ENCODE measurements at places on chromosomes 5 and 9. TPM values are rescaled to one million over a fixed set of nuclear protein-coding genes. Genes with fewer than 3 reads are reported as not detected.
A peak's percentile ranks its signal among the peaks of the same experiment; 100 is the strongest.

DNA sequence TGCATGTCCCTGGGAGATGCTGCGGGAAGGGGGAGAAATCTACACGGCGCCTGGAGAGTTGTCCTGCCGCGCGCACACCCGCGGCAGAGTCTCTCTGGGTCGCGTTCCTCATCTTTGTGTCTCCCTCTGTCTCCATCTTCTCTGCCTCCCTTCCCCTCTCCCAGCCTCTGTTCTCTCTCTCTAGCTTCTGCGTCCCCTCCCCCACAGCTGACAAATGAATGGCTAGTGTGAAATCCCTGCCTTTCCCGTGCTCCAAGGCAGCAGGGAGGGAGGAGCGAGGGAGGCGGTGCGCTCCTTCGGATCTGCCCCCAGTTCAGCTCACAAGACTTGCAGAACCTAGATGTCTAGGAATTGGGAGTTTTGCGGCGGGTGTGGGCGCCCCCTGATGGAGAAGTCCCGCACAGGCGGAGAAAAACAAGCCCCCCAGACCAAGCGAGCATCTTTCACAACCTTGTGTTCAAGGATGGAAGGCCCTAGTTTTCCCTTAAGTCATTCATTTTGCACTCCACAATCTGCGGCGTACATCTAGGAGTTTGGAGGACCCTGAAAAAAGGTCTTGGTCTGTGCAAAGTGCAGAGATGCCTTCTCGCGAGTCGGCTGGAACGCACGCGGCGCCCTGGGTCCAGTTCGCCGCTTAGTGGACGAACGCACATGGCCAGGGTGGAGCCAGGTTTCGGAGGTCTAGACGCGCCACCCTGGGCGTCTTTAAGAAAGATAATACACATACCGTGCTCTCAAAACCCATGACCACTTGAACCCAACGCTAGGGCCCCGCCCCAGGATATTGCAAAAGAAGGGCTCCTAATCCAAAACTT, 2.0 kb downstream of the VCAN start:
- DNase-seq = peak; percentile 99

DNA sequence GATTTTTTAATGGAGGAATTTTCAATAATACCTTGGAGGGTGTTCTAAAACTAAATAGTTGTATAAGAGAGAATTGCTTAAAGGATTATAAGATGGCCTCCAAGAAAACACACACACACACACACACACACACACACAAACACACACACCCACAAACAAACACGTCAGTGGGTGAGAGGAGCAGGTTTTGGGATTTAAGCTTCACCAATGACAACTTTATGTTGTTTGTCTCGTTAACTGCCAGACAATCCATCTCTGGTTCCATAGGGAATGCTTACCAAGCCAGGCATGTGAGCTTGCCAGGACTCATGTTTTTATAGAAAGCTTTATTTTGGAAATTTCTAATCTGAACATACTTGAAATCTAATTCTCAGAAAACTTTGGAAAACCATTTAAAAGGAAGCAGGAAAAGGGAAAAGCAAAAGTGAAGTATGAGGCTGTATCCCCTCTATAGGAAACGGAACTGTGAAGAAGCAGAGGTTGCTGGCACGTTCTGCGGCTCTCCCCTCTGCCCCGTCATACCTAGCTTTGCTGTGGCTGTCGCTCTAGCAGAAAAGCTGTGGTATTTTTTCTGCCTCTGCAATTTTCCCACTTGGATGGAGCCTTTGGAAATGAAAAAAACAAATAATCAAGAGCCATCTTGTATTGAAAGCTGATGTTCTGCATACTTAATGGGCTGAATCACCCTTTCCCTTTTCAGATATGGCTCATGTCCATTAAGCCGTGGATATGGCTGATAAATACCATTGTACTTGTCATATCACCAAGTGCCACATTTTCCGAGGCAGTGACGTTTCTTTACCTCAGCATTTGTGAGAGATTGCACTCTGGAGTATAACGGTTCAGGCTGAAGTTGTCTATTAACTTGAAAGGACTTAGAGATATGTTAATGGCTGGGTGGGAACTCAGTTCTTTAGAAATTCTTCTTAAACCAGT, 112.7 kb downstream of the NTRK2 start:
- no peak for DNase-seq

DNA sequence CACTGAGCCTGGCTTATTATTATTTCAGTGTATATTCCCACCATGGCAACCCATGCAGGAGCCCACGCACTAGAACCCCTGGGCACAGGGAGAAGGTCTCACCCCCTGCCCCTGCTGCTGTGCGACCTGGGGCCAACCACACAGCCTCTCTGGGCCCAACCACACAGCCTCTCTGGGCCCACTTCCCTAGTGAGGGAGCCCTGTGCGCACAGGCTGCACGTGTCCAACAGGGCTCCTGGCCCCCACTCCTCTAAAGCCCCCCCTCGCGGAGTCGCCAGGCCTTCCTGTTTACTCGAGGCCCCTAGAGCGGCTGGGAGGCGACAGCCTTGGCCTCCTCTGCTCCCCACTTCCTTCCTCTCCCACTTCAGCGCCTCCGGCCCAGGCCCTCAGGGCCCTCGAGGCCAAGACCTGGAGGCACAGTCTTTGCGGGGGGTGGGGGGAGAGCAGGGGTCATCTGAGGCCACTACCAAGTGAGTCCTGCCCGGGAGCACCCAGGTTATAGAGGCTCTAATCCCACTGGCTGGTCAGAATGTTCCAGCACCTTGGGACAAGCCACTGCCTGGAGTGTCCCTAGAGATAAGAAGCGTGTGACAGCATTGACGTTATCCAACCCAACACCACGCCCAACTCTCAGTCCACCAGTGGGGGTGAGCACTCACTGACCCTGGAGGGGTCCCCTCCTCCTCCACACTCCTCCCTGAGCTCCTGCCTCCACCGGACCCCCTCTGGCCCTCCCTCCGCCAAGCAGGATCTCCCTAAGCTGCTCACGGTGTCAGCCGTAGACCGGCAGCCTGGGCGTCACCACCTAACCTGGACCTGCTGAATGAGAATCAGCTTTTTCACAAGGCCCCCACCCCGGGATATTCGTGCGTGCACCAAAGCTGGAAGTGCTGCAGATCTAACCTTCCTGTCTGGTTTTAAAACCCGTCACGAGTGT, 7.9 kb upstream of the ENG start:
- DNase-seq = no peak

- no peak for DNase-seq
Observed at GRCh38 chr9:105114964-105115728, 129.3 kb upstream of the SLC44A1 start.

- DNase-seq = no peak
Observed at GRCh38 chr5:99034336-99034735, 105.5 kb upstream of the CHD1 start.

GRCh38 chr9:112831969-112832368, 58.7 kb downstream of the SLC46A2 start:
- no peak for DNase-seq

DNA sequence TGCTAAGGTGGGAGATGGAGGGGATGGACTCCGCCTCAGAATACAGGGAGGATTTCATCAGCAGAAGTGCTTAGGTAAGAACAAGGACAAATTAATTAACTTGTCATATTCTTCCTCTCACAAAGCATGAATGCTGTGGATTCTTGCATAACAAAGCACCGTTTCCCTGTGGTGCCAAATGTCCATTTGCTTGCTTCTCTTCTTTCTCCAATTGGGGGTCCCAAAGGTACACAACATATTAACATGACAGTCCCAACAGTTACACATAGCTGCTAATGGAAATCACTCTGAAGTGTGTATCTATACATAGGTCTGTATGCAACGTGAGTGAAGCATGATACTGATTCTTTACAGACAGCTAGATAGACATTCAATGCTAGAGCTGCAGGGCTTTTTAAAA, 146.7 kb upstream of the EFNA5 start:
- no peak for DNase-seq

DNA sequence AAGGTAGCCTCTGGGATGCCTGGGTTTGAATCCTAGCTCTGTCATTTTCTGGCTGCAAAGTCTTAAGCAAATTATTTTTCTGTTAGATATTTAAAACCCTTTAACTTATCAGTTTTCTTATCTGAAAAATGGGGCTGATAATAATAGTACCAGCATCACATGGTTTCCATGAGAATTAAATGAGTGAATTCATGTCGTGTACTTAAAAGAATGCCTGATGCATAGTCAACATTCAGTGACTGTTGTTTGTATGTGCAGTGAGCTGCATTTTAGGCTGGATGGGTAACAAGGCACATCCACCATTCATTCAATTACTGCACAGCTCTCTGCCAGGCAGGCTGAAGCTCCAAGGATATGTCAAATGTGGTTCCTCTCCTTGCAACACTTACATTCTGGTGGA, 122.0 kb downstream of the PPP2R2B start:
- no peak for DNase-seq

DNA sequence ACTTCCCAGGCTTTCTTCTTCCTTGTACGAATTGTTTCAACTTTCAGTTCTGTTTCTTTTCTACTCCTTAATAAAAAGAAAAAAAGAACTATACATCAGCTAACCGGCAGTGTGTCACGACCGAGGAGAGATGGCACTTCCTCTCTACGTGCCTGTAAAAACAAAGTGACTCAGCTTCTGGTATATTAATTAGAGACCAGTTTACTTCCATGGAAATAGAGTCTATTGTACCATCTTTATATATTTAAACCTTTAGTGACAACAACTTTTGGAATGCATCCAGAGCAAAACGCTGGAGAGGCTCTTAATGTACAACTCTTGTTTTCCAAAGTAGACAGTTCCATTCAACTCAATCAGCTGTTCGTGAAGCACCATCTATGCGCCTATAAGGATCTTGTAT, 94.5 kb upstream of the LIFR start:
- no peak for DNase-seq

GRCh38 chr9:5478206-5478605, 27.9 kb downstream of the CD274 start:
- no peak for DNase-seq

DNA sequence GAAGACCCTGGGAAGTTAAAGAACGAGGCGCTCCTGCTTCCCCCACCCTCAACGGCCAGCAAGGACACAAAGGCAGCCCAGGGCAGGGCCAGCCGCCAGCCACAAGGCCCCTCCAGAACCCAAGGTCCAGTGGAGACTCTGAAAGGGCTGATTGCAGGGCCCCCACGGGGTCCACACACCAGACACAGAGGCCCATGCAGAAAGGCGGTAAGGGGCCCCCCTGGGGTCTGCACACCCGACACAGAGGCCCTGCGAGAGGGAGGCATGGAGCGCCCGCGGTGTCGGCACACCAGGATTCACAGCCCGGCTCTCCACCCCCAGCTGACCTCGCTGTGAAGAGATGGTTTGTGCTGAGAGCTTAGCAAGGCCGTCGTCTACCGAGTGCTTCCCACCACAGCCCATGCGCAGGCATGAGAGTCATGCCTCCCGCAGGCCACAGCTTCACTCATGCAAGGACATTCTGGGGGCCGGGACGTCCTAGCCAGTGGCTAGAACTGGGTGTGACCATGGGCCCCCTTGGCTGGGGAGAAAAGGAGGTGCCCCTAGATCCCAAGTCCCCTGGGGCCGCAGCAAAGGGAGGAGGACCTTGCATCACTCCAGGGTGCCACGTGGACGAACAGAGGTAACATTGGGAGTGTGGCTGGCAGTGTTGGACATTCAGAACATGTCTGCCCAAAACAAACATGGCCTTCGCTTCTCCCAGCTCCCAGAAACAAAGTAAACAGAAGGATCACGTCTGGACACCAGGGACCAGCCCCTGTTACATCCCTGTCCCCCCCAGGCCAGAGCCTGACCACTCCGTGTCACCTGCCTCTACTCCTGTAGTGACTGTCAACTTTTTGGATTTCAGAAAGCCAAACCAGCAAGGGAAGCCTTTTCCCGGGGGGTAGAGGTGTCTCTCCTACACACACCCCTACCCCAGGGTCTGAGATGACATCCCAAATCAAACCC, 9.8 kb downstream of the BRD3 start:
- no peak for DNase-seq

GRCh38 chr5:174501461-174502069, 222.8 kb upstream of the MSX2 start:
- no peak for DNase-seq

- DNase-seq = no peak
Observed at GRCh38 chr5:149264439-149265067, 7.1 kb upstream of the AFAP1L1 start.

GRCh38 chr5:32710550-32711361, at the start of gene NPR3:
Gene NPR3, plus strand, starts transcription at chr5:32711321. Its CDS starts 456 bp downstream, at chr5:32711777.
- no peak for DNase-seq

DNA sequence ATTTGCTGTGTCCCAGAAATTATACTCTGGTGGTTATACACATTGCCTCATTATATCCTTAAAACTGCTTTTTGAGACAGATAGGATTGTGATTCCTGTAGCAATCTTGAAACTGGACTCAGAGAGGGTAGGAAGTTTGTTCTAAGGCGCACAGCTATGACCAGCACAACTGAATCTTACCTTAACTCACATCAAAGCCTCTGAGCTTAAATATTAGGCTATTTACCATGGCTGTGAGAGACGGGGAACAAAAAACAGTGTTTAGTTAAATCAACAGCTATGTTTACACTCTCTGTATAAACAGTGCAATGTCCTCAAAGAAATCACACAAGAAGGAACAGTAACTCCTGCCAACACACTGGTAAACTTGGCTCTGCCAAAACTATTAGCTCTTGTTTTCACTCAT, 50.9 kb upstream of the TUT7 start:
- peak; percentile 17 for DNase-seq

GRCh38 chr9:101639785-101640665, 45.3 kb upstream of the PPP3R2 start:
- no peak for DNase-seq

DNA sequence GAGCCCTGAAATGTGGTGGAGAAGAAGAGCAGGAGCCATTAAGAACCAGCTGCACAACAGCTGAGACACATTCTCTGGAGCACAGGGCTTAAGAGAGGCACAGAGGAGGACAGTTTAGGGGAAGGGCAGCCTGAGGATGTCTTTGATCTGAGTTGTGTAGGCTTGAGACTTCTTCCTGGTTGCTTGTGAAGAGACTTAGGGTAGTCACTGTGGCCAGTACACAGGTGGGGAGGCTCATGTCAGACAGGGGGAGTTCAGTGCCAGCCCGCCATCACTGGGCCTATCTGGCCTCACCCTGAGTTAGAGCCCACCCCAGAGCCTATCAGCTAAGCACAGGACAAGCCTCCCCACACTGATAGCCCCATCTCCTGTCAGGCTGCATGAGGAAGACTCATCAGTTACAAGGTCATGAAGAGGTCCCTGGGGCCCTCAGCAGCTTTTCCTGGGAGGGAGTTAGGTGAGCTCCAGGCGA, 19.8 kb downstream of the SLC22A4 start:
- no peak for DNase-seq

Gene DMRTA1
- total RNA-seq = 1.1 TPM

Gene NLN
- total RNA-seq = 21.7 TPM

Gene PRR7
- 4.3 TPM for total RNA-seq

Gene CDC25C
- 4.4 TPM for total RNA-seq

Gene PCDHGA12
- total RNA-seq = 10.7 TPM

Gene ADAMTS6
- 22.0 TPM for total RNA-seq

All from spinal cord (tissue), 10 donors.